Peyer's patch (tissue), 4 donors: ENCODE measurements at places on chromosomes 1 and 21. TPM values are rescaled to one million over a fixed set of nuclear protein-coding genes. Genes with fewer than 3 reads are reported as not detected.
A peak's percentile ranks its signal among the peaks of the same experiment; 100 is the strongest.

The SDC3 gene
- 12.4 TPM for total RNA-seq

- H3K36me3 ChIP-seq: no peaks in the 10 kb centered on the region
- no peaks in the 10 kb centered on the region for H3K27me3 ChIP-seq
- DNase-seq: no peak
These were observed 2.6 kb downstream of the FAAH start for GRCh38 chr1:46396441-46397398.

The BPNT1 gene
- 21.5 TPM for total RNA-seq

The IFNGR2 gene
- total RNA-seq: 53.7 TPM

The EPB41 gene
- 110 TPM for total RNA-seq

The ESPN gene
- 300 TPM for total RNA-seq

DNA sequence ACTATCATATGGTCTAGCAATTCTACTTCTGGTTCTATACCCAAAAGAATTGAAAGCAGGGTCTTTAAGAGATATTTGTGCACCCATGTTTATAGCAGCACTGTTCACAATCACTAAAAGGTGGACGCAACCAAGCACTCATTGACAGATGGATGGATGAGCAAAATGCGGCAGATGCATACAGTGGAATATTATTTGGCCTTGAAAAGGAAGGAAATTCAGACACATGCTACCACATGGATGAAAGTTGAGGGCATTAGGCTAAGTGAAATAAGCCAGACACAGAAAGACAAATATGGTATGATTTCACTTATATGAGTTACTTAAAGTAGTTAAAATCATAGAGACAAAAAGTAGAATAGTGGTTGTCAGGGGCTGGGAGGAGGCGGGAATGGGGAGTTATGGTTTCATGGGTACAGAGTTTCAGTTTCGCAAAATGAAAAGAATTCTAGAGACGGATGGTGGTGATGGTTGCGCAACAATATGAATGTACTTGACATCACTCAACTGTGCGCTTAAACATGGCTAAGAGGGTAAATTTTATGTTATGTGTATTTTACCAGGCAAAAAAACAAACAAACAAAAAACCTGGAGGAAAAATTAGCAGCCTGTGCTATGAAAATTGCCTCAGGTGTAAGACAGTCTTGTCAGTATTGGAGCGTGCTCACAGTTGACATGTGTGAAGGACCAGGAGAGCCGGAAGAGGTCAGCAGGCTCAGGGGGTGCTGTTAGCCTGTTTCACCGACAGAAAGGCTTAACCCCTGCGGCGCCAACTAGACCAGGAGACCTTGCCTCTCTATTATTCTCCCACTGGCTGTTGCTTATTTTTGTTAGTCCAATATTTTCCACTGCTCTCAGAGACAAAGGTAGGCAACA is 26.5 kb downstream of the CD247 start:
- DNase-seq: no peak
- no peaks in the 10 kb centered on the region for H3K36me3 ChIP-seq
- H3K27me3 ChIP-seq: no peaks in the 10 kb centered on the region
- H3K4me3 ChIP-seq: no peak overlapping the region

The PTPRC gene
- total RNA-seq: 13.3 TPM

DNA sequence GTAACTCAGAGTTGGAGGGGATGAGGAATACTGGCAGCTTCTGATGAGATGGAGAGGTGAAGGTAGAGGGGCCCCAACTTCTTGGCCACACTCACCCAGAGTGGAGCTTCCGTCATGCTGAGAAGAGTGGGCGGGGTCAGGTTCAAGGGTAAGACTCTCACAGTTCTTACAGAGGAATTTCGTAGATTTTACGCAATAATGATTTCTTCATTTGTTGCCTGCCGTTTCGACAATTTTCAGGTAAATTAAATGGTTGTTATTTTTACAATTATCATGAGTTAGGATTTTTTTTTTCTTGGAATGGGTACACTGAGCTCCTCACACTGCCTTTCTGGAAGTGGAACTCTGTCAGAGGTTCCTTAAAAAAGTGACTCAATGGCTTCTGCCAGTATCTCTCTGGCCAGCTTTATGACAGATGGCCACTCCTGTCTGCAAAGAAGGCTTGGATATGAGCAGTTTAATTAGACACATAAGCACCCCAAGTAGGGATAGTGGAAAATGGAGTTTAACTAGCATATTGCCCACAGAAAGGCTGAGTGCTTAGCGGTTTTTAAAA is 13.8 kb upstream of the NLRP3 start:
- H3K4me3 ChIP-seq: no peak overlapping the region
- peak overlapping the region; percentile 48 for H3K27ac ChIP-seq
- peaks cover 3% of the 10 kb centered on the region for H3K4me1 ChIP-seq
- H3K27me3 ChIP-seq: no peaks in the 10 kb centered on the region

GRCh38 chr1:7435276-7436055 is 335.6 kb upstream of the VAMP3 start:
- H3K27me3 ChIP-seq: no peaks in the 10 kb centered on the region

The KCNN3 gene
- 1.1 TPM for total RNA-seq
